Stimulated activated CD8-positive, alpha-beta memory T cell treated with anti-CD3 and anti-CD28 coated beads, Interleukin-2, amount 100 ng/mL, for 1 hour (primary cell): ENCODE measurements at places on chromosomes 1 and 21.

DNA sequence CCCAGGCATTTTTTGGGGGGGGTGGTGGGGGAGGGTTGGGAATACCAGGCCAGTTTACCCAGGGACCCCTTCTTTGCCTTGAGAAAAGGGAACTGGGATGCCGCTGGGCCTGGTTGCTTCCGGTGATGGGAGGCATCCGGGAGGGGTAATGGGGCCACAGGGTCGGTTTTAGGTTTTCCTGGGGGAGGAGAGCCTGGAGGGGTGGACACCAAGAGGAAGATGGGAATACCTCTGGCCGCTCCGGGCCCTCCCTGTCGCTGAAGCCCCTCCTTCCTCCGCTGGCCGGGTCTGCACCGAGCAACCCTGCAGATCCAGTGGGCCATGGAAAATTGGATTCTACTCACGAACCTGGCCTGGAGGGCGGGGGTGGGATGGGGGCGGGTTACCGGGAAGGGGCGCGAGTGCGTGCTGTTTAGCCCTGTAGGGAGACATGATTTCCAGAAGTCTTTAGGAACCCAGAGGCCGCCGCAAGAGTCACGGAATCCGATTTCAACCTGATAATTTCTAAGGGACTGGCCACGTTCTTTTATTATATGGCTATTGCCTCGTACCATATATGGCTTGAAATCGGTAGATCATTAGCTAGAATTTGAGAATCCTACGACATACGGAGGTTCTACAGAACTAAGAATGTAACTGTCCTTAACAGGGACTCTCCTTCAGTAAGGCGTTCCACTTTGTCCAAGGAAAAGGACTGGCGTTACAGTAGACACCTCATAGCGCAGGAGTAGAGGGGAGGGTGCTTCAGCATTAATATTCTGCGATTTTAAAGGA is 749 bp downstream of the AKIRIN1 start:
- DNase-seq = no peak

DNA sequence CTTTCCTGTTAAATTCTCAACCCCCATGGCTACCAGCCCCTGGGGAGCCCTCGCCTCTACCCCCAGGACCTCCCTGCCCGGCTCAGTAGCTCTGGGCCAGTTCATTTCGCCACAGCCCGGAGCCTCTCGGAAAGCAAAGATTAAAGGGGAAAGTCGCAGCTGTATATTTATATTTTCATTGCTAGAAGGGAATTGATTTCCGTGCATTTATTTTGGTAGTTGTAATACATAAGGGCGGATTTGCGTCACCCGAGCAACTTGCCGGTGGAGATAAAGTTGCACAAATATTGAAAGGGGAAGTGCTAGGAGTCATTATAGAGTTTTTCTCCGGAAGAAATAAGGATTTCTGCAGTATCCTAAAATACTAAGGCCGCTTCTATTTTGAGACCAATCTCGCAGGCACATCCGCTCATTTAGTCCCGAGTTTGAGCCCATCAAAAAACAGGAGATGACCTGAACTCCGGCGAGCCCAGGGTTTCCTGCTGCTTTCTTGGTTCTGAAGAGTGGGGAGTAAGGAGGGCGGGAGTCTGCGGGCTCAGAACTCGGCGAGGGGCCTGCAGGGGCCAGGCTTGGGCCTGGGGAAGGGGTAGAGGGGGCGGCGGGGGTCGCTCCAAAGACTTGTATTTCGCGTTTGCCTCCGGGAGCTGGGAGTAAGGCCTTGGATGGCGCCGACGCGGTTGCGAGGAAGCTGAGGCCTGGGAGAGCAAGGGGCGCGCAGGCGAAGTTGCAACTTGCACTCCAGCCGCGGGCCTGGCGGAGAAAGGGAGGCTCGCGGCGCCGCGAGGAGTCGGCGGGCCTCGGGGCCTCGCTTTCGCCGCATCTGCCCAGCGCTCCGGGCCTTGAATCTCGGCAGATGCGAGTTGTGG is 2.5 kb upstream of the HLX start:
- no peak for DNase-seq

DNA sequence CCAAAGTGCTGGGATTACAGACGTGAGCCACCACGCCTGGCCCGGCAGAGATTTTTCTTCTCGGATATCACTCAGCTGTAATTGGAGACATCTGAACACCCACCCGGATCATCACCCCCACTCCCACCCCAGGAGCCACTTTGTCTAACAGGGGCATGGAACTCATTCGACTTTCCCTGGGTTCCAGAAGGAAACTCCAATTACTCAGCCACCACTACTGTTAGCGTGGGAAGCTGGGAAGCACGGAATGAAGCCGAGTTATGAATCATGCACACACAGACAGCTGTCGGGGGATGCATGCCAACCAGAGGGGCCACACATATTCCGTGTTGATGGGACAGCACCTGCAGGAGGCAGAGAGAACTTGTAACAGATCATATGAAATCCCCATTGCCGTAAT is 85.2 kb downstream of the HLCS start:
- no peak for DNase-seq

GRCh38 chr1:119308806-119309205 is 59.8 kb upstream of the HAO2 start:
- no peak for DNase-seq

DNA sequence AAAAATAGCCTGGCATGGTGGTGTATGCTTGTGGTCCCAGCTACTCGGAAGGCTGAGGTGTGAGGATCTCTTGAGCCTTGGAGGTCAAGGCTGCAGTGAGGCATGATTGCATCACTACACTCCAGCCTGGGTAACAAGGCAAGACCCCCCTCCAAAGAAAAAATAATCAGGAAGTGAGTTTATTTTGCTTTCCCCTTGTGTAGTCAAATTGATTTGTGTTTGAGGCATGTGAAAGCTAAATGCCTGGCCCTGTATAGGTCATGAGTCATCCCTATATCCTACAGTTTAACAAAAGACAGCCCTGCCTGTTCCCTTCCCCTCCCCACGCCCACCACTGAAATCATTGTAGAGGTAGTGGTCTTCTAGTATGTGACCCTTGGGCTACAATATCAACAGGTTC is 241.4 kb upstream of the JUN start:
- no peak for DNase-seq

DNA sequence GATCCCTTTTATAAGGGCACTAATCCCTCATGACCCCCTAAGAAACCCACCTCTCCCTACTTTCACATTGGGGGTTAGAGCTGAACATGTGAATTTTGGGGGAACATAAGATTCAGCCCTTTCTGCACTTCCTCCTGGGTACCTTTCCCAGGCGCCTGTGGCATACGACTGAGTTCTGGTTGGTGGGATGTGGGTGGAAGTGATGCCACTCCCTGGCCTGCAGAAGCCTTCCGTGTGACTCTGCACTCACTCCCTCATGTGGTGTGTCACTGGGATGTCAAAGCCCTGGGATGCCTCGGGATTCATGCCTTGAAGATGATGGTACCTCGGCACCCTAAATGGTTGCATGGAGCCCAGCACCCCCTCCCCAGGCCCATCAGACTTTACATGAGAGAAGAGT is 28.3 kb upstream of the VASH2 start:
- no peak for DNase-seq
